ENCODE measurements at places on chromosomes 3 and 15. TPM values are rescaled to one million over a fixed set of nuclear protein-coding genes. Genes with fewer than 3 reads are reported as not detected.
A peak's percentile ranks its signal among the peaks of the same experiment; 100 is the strongest.

Gene INSYN1
- total RNA-seq: 86.6 TPM

- peaks cover 2% of the 10 kb centered on the region for H3K27me3 ChIP-seq
- no peak overlapping the region for H3K27ac ChIP-seq
- no peak for DNase-seq
- peaks cover 28% of the 10 kb centered on the region for H3K36me3 ChIP-seq
- H3K4me3 ChIP-seq: no peak overlapping the region
- H3K4me1 ChIP-seq: peaks cover 3% of the 10 kb centered on the region
Measured at GRCh38 chr15:85063088-85063487, 81.4 kb downstream of the PDE8A start.

Gene GOLGA8S
- total RNA-seq: not detected

GRCh38 chr3:122915300-122916055 is 112.1 kb downstream of the SEMA5B start:
- H3K27me3 ChIP-seq: peaks cover 2% of the 10 kb centered on the region
- H3K4me3 ChIP-seq: no peak overlapping the region
- no peak for DNase-seq
- H3K27ac ChIP-seq: no peak overlapping the region

Gene CCDC39
- total RNA-seq: not detected

DNA sequence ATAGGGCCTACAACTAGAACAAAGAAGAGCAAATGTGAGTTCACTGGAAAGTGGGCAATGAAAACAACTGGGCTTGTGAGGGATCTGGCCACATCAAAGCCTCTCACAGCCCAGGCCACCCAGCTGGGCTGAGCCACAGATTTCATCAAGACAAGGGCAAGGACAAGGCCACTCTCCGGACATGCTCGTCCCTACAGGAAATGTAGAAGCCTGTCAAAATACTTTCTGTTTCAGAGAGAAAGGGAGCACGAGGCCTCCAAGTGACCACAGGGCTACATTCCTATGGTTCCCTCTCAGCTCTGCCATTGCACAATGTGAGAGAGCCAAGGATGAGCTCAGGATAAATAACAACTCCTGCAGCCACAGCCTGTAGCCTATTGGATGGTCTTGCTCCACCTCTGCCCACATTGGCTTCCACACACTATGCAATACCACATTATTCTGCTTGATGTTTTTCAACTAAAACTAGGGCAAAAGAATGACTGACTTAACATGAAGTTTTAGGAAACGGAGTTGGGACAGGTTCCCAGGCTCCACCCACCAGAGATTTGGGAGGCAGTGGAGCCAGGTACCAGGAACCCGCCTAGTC is 12.1 kb downstream of the TBC1D2B start:
- no peaks in the 10 kb centered on the region for H3K36me3 ChIP-seq
- peaks cover 51% of the 10 kb centered on the region for H3K4me1 ChIP-seq
- no peak overlapping the region for H3K4me3 ChIP-seq
- no peak for DNase-seq
- H3K27me3 ChIP-seq: peaks cover 2% of the 10 kb centered on the region
- no peak overlapping the region for H3K27ac ChIP-seq

DNA sequence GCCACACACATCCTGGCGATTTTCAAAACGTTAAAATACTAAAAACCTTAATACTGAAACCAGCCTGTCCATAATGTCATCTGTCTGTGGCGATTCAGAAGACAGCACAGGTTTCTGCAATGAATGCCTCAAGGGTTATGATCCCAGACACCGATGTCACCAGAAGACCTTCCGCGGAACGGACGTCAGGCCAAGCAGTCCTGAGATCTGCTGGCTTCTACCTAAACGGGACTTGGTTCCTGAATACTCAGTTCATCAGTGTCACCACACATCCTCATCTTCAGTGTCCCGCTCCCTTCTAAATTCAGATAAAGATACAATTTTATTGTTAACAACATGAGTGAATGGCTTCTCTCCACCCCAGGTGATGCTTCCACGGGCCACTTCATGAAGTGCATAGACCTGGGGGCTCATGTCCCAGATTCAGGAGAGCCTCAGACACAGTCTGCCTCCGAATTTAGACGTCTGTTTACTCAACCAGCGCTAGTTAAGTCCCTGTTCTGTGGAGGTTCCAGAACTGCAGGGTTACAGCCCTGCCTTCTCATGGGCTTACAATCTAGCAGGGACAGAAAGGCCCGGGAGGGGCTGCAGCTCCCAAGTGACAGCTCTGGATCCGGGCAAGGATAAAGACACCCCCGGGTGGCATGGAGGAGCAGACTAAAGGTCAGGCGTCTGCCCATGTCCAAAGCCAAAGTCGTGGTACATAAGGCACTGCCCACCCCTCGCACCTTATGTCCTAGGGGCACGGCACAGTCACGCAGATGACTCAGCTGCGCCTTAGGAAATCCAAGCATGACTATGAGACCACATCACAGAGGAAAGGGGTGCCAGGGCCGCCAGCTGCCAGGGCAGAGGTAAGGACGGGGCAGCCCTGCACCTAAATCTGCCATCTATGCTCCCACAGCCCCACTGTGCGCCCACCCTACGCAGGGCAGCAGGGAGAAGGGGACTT is 75.9 kb downstream of the VGLL4 start:
- DNase-seq: no peak
- H3K4me1 ChIP-seq: peaks cover 22% of the 10 kb centered on the region
- peaks cover 3% of the 10 kb centered on the region for H3K27me3 ChIP-seq

- no peak for DNase-seq
- no peak overlapping the region for H3K27ac ChIP-seq
- no peak overlapping the region for H3K4me3 ChIP-seq
- peaks cover 5% of the 10 kb centered on the region for H3K4me1 ChIP-seq
Measured at GRCh38 chr15:68268405-68268804, 9.1 kb upstream of the FEM1B start.

DNA sequence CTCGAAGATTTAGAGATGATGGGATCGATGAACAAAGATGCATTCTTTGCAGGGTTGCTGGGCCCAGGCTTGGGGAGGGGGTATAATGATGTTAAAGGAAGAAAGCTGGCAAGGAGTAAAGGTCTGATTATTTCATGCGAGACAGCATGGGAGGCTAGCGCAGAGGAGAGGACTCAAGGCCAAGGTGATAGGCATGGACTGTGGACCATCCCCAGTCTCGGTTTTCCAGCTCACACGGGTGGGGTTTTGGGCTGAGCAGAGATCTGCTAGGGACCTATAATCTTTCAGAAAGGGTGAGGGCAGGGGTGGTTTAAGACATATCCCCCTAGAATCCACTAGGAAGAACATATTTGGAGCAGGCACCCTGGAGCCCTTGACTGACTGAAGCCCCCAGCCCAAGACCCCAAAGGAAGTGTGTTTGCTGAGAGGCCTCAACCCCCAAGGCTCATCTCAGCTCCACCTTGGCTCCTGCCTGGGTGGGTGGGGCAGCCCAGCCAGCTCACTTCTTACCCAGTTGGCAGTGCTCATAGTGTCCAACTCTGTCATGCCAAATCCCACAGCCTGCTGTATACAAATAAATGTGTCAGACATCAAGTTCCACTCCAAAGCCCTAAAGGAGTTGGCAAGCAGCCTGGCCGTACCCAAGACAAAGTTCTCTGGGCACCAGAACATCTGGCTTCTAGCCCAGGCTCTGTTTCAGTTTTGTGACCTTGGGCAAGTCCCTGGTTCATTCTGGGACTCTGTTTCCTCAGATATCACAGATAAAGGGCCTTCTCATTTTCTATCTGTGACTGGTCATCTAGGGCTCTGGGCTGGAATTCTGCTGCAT is 17.9 kb downstream of the ACSBG1 start:
- H3K27ac ChIP-seq: peak overlapping the region; percentile 46
- peaks cover 15% of the 10 kb centered on the region for H3K4me1 ChIP-seq
- H3K36me3 ChIP-seq: no peaks in the 10 kb centered on the region
- peaks cover 9% of the 10 kb centered on the region for H3K27me3 ChIP-seq

Gene IL17RD
- 31.1 TPM for total RNA-seq

DNA sequence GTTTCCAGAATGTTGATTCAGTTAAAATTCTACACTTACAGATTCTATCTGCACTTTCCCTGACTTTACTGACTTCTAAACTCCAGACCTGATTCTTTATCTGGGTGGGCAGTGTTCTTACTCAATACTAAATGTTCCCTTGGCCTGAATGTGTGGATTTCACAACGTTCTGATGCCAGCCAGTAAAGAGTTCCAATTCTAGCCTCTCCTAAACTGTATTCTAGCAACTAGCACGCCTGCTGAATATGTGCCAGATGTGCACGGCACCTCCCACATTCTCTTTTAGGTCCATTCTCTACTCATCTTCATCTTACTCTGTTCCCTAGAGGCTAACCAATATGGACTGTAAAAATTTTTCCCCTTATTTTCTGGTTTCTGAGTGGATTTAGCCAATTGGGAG is 479.5 kb upstream of the AGTR1 start:
- H3K27ac ChIP-seq: no peak overlapping the region
- H3K4me1 ChIP-seq: peaks cover 2% of the 10 kb centered on the region
- DNase-seq: no peak
- H3K4me3 ChIP-seq: no peak overlapping the region
- H3K27me3 ChIP-seq: no peaks in the 10 kb centered on the region
- H3K36me3 ChIP-seq: no peaks in the 10 kb centered on the region

DNA sequence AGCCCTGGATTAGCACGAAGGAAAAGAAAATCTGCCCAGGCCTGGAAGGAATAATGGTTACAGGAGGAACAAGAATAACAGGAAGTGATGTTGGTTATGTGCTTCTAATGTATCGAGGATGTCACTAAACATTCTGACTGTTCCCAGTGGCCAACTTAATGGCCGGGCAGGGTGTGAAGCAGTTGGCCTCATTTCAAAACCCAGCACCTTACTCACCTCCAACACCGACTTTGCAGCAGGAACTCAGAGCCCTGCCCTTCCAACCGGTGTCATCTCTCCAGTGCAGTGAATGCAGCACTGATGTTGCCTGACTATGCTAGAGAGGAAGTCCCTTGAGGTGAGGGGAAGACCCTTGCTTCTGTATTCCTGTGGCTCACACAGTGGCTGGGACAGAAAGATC is 162.4 kb upstream of the LRTM1 start:
- H3K4me1 ChIP-seq: no peaks in the 10 kb centered on the region
- no peak for DNase-seq
- H3K27me3 ChIP-seq: peaks cover 8% of the 10 kb centered on the region
- no peak overlapping the region for H3K4me3 ChIP-seq
- no peaks in the 10 kb centered on the region for H3K36me3 ChIP-seq

Gene HHLA2
- total RNA-seq: not detected

- H3K27ac ChIP-seq: no peak overlapping the region
- no peak for DNase-seq
- H3K27me3 ChIP-seq: peaks cover 5% of the 10 kb centered on the region
Measured at GRCh38 chr3:71859123-71859519, 74.2 kb upstream of the PROK2 start.

Gene ANKUB1
- total RNA-seq: not detected

Gene TLR9
- 0.37 TPM for total RNA-seq

DNA sequence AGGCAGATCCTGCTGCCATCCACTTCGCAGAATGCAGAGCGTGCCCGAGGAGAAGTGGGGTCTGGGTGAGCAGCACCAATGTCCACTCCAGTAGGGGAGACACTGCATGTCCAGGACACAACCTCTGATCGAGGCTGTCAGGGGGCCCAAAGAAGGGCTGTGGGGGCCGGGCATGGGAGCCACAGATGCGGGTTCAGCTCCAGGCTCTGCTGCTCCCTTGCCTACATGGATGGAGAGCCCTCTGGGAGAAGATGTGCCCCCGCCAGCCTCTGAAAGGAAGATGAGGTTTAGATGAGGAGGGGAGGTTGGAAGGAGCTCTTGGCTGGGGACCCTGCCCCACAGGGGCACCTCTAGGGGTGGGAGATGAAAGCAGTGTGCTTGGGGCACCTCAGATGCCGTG is 75.4 kb downstream of the KLF13 start:
- H3K27me3 ChIP-seq: peaks cover 7% of the 10 kb centered on the region
- H3K4me1 ChIP-seq: peaks cover 36% of the 10 kb centered on the region
- H3K27ac ChIP-seq: peak overlapping the region; percentile 60
- peak overlapping the region; percentile 45 for H3K4me3 ChIP-seq

GRCh38 chr15:49902685-49903501 is 216.1 kb downstream of the ATP8B4 start:
- H3K4me1 ChIP-seq: no peaks in the 10 kb centered on the region
- no peak overlapping the region for H3K4me3 ChIP-seq
- DNase-seq: no peak

DNA sequence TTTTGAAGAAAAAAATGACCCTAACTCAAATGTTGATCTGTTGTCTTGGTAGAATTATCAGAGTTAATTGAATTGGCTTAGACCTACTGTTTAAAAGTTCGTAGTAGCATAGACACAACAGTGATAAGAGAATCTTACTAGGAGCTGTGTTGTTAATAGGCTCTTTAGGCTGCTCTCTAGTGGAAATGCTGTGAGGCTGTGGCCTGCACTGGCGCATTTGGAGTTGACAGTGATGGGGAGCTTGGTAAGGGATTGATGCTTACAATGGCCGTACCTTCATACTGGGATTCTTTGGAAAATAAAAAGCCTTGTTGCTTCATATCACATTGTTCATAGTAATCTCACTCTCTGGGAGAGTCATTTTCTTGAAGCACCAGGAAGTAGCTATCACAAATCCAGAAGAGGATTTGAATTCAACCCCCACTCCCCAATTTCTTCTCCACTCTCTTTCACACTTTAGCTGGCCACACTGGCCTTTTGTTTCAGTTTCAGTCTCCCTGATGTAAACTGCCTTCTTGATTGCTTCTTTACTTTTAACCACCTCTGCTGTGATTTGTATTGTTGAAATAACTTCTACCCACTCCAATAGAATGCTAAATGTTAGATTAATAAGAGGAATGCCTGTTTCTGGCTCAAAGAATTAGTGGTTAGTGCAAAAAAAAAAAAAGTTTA is 56.6 kb downstream of the CEP63 start:
- no peak overlapping the region for H3K27ac ChIP-seq
- no peak overlapping the region for H3K4me3 ChIP-seq
- H3K4me1 ChIP-seq: no peaks in the 10 kb centered on the region
- no peak for DNase-seq
- H3K36me3 ChIP-seq: no peaks in the 10 kb centered on the region

Gene RTP3
- total RNA-seq: not detected

Gene GPR149
- total RNA-seq: 0.25 TPM

Gene CSPG4
- 1.1 TPM for total RNA-seq

DNA sequence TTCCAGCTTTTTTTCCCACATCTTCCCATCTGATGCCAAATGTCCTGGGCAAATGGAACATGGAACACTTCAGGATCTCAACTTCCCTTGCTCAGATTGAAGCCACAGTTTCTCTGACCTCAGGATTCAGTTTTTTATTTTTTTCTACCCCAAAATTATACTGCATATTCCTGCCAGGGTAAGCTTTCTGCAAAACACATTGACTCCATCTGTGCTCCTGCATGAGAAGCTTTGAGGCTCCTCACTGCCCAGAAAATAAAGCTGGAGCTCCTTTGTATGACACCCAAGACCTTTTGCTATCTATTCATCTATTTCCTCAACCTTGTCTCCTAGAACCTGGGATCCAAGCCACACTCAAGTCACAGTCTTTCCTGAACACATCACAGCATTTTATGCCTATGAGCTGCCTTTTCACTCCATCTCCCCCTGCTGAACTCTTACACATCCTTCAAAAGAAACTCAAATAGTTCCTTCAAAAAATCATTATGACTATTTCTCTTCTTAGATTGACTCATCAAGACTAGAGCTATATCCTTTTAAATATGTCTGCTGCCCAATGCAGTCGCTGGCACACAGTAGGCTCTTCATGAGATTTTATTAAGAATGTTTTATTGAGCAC is 57.4 kb upstream of the PSMD6 start:
- H3K4me1 ChIP-seq: peaks cover 3% of the 10 kb centered on the region
- no peak overlapping the region for H3K27ac ChIP-seq
- no peaks in the 10 kb centered on the region for H3K36me3 ChIP-seq
- no peaks in the 10 kb centered on the region for H3K27me3 ChIP-seq
- H3K4me3 ChIP-seq: no peak overlapping the region
